Stimulated activated CD4-positive, alpha-beta T cell treated with anti-CD3 and anti-CD28 coated beads, Interleukin-2, amount 100 ng/mL, for 24 hours (primary cell): ENCODE measurements at places on chromosomes 7 and 10.

DNA sequence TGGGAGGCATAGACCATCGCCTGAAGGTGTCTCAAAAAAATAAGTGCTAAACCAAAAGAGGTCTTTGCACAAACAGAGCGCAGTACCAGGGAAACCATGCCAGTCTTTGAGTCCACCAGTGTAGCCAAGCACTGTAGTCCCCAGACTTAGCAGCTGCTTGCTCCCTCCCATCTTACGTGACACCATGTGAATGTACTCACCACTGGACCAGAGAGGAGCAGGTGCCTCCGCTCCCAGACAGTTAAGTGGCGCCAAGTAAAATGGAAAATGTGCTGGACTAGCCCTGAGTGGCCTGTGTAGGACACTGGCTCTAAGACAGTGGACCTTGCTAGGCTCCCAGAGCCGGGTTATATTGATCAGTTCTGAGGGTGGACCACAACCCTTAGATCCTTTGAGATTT is 47.7 kb upstream of the PLEKHA1 start:
- DNase-seq = no peak

- DNase-seq = no peak
Measured at GRCh38 chr10:5481121-5481520, 18.2 kb downstream of the CALML5 start.

GRCh38 chr7:30812676-30813075 is 41.5 kb downstream of the MINDY4 start:
- DNase-seq = no peak

- DNase-seq = no peak
Measured at GRCh38 chr10:88004451-88004850, 141.0 kb downstream of the PTEN start.

GRCh38 chr7:92092210-92092609 is 42.1 kb downstream of the CYP51A1 start:
- DNase-seq = no peak
